Inflammatory macrophage (primary cell): ENCODE measurements at places on chromosomes 4 and X.

DNA sequence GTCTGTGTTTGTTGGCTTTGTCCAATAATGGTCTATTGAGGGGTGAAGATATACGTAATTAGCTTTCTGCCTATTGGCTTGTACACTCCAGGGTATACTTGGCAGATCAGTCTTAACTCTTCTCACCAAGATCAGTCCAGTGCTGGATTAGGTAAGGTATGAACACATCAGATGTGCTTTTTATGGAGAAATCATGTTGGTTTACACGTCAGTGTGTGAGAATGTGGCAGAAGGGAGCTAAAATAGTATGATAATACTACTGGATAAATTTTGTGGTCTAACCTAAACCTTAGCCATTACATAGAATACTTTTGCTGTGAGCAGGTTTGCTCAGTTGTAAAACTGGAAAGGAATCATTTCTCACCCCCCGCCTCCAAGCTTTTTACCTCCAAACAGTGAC, 4.2 kb downstream of the PDHA1 start:
- DNase-seq: no peak

- no peak for DNase-seq
These were observed 226.9 kb downstream of the FSTL5 start for GRCh38 chr4:161936625-161937550.

- DNase-seq: no peak
These were observed 73.5 kb downstream of the GPAT3 start for GRCh38 chr4:83609365-83609764.

- no peak for DNase-seq
These were observed 192.1 kb upstream of the LCORL start for GRCh38 chr4:18213576-18214198.

- peak; percentile 43 for DNase-seq
These were observed 26.8 kb upstream of the SPARCL1 start for GRCh38 chr4:87555773-87556619.
